Vagina (tissue), 2 donors: ENCODE measurements at places on chromosomes 3 and 15.

GRCh38 chr15:29822684-29823459, 604 bp upstream of the TJP1 start:
- peak overlapping the region; percentile 95 for H3K27ac ChIP-seq
- H3K36me3 ChIP-seq, result no peaks in the 10 kb centered on the region
- peaks cover 30% of the 10 kb centered on the region for H3K4me1 ChIP-seq
- H3K4me3 ChIP-seq, result peak overlapping the region; percentile 89
- DNase-seq, result no peak
- no peaks in the 10 kb centered on the region for H3K27me3 ChIP-seq

DNA sequence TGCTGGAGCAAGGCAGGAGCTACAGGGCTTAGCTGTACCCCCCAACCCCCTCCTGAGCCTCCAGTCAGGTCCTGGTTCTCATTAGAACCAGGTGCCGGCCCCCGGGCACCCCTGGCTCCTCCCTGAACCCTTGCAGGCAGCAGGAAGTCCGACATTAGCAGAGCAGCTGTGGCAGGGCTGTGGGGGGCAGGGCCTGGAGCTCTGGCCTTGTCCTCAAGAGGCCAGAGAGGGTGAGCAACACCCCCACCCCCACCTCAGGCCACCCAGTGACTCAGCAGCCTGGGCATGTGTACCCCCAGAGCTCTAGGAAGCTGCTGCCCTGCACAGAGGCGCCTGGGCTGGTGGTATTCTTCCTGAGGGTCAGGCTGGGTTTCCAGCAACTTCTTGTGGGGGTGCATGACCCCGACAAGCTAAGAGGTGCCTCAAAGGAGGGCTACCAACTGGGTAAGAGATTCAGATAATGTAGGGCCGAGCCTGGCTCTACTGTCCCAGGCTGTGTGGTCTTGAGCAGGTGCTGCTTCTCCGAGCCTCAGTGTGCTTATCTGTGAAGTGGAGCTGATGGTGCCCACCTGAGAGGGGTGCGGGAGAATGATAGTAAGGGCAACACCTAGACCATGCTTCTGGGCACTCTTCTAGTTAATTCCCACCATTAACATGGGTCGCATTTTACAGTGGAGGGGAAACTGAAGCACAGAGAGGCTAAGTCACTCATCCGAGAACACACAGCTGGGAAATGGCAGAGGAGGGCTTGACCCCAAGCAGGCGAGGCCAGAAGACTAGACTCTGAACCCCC, 16.0 kb downstream of the H1-8 start:
- H3K4me1 ChIP-seq, result peaks cover 99% of the 10 kb centered on the region
- peaks cover 30% of the 10 kb centered on the region for H3K36me3 ChIP-seq
- H3K27ac ChIP-seq, result peak overlapping the region; percentile 85
- no peak for DNase-seq
- H3K4me3 ChIP-seq, result no peak overlapping the region
- no peaks in the 10 kb centered on the region for H3K27me3 ChIP-seq

DNA sequence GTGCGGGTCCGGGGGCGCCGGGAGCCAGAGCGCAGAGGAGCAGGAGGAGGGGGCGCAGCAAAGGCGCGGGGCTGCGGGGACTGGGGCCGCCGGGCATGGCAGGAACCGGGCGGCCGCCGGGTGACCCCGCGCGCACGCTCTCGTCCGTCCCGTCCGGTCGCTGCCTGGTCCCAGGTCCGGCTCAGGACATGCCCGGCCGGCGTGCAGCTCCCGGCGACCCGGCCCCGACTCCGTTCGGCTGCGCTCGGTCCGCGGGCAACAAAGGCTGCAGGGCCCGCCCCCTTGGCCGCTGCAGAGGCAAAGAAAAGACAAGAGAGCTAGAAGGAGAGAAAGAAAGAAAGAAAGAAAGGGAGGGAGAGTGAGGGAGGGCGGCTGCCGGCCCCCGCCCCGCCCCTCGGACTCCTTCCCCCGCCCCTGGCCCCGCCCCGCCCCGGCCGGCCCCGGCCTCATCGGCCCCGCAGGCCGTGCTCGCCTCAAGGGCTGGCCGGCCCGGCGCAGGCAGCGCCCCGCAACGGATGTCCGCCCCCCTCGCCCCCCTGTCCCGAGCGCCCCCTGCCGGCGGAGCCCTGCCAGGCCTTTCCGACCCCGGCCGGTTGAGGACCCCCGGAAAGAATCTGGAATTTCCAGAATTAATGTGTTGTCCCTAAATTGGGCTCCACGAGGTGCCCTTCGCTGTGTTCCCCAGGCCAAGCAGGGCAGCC, at the start of gene ADAMTS7:
Gene ADAMTS7 (minus strand): TSS at position 341 of the 701 bp plus-strand sequence. CDS start 244 bp downstream, at position 97.
- peaks cover 24% of the 10 kb centered on the region for H3K4me1 ChIP-seq
- no peak for DNase-seq
- H3K27ac ChIP-seq, result peak within 1 kb of the TSS; percentile 79

DNA sequence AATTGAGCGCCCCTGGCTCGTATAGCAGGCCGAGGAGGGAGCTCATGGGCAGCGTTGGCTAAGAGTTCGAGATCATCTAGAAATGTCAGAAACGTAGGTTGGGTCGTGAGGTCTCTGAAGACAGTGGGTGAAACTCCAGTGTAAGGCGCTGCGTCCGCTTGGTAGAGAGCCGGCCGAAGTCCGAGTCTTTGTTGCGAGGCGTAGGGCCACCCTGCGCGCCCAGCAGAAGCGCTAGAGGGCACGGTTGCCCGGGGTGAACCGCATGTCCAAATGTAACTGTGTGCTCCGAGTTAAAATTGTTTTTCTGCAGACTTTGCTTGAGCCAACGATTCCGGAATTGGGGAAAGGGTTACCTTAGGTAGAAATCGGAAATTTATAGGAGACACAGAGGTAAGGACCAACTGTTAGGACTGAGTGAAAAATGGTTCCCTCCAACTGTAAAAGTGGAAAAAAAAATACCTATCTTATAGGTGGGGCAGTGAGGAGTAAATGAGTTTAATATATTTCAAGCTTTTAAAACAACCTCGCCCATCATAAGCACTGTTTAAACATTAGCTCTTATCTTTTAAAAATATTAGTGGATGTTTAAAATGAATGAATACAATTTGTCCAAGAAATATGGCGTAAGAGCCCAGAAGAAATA, 993 bp upstream of the SIAH2 start:
- H3K27me3 ChIP-seq, result no peaks in the 10 kb centered on the region
- peak overlapping the region; percentile 96 for H3K4me3 ChIP-seq
- peak overlapping the region; percentile 99 for H3K27ac ChIP-seq
- DNase-seq, result no peak
- H3K36me3 ChIP-seq, result no peaks in the 10 kb centered on the region

- H3K4me1 ChIP-seq, result no peaks in the 10 kb centered on the region
- no peak overlapping the region for H3K27ac ChIP-seq
- no peak for DNase-seq
- H3K36me3 ChIP-seq, result no peaks in the 10 kb centered on the region
- H3K27me3 ChIP-seq, result no peaks in the 10 kb centered on the region
These were observed 533.2 kb downstream of the GRM7 start for GRCh38 chr3:7393944-7394605.

- DNase-seq, result no peak
- H3K36me3 ChIP-seq, result no peaks in the 10 kb centered on the region
- H3K27me3 ChIP-seq, result no peaks in the 10 kb centered on the region
- no peak overlapping the region for H3K4me3 ChIP-seq
These were observed 15.5 kb upstream of the SCAANT1 start for GRCh38 chr3:63927422-63928280.

DNA sequence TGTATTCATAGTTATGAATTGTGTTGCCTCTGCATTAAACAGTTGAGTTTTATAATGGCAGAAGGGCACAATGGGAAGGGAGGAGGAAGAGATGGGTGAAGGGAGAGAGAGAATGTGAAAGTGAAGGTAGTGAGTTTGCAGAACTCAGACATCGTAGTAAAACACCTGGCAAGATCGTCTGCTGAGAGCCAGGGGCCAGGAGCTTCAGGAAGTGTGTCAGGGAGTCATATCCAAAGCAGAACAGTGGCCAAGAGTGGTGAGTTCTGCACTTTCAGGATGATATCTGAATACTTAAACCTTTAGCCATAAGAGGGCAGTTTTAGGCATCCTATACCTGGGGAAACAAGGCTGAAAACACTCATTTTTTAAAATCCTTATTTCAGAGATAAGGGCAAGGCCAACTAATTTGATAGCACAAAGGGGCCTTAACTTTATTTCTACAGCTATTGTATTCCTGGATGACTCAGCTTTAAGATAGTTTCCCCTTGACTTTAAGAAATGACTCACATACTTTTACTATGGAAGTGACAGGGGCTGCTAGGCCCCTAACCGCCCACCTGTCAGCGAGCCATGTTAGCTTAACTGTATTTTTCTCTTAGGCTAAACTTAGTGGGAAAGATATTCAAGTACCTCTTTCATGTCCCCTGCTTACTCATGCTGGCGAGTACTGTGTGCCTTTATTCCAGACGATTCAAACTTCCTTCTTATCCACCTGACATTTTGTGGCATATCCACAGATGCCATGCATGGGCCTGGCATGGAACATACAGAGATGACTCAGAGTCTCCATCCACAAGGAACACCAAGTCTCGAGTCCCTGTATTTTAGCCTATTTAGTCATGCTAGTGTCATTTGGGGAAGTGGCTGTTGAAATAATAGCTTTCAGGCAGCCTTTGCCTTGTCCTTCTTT, 53.9 kb downstream of the RLBP1 start:
- no peaks in the 10 kb centered on the region for H3K27me3 ChIP-seq
- DNase-seq, result no peak
- peak overlapping the region; percentile 15 for H3K27ac ChIP-seq
- peaks cover 18% of the 10 kb centered on the region for H3K4me1 ChIP-seq
- H3K36me3 ChIP-seq, result no peaks in the 10 kb centered on the region

GRCh38 chr3:108088146-108088545, 2.7 kb downstream of the CD47 start:
- peak overlapping the region; percentile 76 for H3K4me3 ChIP-seq
- H3K27me3 ChIP-seq, result no peaks in the 10 kb centered on the region
- peaks cover 67% of the 10 kb centered on the region for H3K4me1 ChIP-seq
- no peaks in the 10 kb centered on the region for H3K36me3 ChIP-seq
- peak overlapping the region; percentile 13 for H3K27ac ChIP-seq

DNA sequence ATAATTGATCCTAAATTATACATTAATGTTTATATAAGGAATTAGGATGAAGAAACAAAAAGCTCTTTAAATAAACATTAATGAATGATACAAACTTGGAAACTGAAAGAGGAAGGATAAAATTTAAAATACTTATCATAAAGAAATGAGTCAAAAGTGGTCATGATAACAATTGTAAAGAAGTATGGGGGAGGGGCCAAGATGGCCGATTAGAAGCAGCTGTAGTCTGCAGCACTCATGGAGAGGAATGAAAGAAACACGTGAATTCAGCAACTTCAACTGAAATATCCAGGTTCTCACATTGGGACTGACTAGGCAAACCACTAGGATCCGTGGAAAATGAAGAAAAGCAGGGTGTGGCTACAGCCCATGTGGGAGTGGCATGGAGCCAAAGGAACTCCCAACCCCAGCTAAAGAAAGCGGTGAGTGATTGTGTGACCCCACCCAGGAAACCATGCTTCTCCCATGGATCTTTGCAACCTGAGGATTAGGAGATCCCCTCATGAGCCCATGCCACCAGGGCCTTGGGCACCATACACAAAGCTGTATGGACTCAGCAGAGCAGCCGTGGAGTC, 13.1 kb upstream of the CP start:
- H3K27ac ChIP-seq, result no peak overlapping the region
- no peaks in the 10 kb centered on the region for H3K36me3 ChIP-seq
- no peak overlapping the region for H3K4me3 ChIP-seq
- H3K4me1 ChIP-seq, result no peaks in the 10 kb centered on the region
- no peak for DNase-seq

DNA sequence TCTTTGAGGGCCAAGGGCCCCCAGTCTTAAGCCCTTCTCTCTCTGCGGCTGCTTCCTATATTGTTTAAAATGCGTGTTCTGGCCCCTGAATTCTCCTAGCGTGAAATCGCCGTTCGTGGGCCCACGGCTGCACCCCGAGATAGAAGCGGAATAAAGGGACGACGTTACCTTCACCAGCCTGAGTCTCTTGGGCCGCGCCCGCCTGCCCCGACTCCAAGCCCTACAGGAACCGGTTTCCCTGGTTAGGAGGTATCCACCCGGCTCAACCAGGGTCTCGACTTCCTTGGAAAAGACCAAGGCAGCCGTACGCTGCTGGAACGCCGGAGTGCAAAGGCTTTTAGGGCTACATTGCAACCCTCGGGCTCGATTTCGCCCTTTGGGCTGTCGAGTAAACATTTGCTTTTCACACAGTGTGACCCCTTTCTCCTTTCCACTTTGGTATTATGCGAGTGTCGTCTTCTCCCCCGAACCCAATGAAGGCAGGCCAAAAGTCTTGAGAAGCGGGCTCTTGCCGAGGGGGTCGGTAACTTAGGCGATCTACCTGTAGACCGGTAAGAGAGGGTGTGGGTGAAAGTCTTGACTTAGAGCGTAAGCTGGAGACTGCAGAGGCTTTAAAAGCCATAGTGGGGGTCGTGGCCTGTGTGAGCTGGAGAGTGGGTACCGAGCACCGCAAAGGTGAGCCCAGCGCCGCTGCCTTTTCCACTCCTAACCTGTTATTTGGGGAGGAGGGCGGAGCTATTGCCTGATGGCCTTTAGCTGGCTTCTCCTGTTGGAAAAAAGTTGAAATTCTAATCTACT, 2.0 kb downstream of the TRIM71 start:
- H3K36me3 ChIP-seq, result no peaks in the 10 kb centered on the region
- no peak overlapping the region for H3K27ac ChIP-seq
- no peak for DNase-seq
- peaks cover 17% of the 10 kb centered on the region for H3K4me1 ChIP-seq
- peaks cover 12% of the 10 kb centered on the region for H3K27me3 ChIP-seq
- no peak overlapping the region for H3K4me3 ChIP-seq

DNA sequence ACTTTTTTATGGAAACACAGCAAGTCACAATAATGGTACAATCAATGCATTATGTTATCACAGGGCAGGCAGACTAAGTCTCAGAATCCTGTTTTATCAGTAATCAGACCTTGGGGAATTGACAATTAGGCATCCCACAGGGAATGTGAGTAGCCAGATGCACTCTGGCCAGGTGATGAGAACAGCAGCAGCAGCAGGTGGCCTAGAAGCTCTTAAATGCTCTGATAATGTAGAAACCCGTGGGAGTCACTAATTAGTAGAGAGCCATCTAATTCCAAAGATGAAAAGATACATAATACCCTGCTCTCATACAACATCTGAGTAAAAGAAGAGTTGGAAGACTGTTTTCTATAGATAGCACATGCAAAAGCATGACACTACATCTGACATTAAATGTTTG, 12.6 kb downstream of the CEP152 start:
- no peaks in the 10 kb centered on the region for H3K4me1 ChIP-seq
- H3K36me3 ChIP-seq, result no peaks in the 10 kb centered on the region
- no peak overlapping the region for H3K4me3 ChIP-seq
- H3K27me3 ChIP-seq, result no peaks in the 10 kb centered on the region
- no peak overlapping the region for H3K27ac ChIP-seq
- DNase-seq, result no peak

GRCh38 chr3:126340943-126341754, 16.1 kb downstream of the KLF15 start:
- no peak overlapping the region for H3K27ac ChIP-seq
- peaks cover 10% of the 10 kb centered on the region for H3K4me1 ChIP-seq
- DNase-seq, result no peak
- H3K27me3 ChIP-seq, result no peaks in the 10 kb centered on the region

DNA sequence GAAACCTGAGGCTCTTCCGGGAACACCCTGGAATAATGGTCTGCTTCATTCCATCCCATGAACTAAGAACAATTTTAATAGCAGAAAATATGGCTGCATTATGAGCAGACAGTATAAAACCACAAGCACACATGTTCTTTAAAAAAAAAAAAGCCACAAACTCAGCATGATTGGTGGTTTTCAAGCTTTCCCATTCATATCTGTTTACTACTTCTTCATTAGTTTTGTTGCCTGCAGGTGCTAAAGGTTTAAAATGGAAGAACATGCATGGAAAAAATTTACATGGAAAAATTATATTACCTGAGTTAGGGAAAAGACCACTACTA, 137.9 kb upstream of the HES1 start:
- no peak overlapping the region for H3K4me3 ChIP-seq
- DNase-seq, result no peak
- H3K27me3 ChIP-seq, result no peaks in the 10 kb centered on the region
- H3K4me1 ChIP-seq, result peaks cover 23% of the 10 kb centered on the region
- no peaks in the 10 kb centered on the region for H3K36me3 ChIP-seq
